ENCODE measurements at places on chromosomes 12 and 14. TPM values are rescaled to one million over a fixed set of nuclear protein-coding genes. Genes with fewer than 3 reads are reported as not detected.

NFATC4 gene
- 79.5 TPM for polyA plus RNA-seq

SLC10A1 gene
- polyA plus RNA-seq = not detected

ARPC3 gene
- polyA plus RNA-seq = 36.8 TPM

PCED1B gene
- 1.7 TPM for polyA plus RNA-seq

WDR89 gene
- polyA plus RNA-seq = 2.4 TPM

HOXC12 gene
- not detected for polyA plus RNA-seq

LRRC43 gene
- 3.1 TPM for polyA plus RNA-seq

TAS2R42 gene
- not detected for polyA plus RNA-seq

OR6C2 gene
- polyA plus RNA-seq = not detected

GPR84 gene
- not detected for polyA plus RNA-seq

NINJ2 gene
- polyA plus RNA-seq = 4.4 TPM

TDP1 gene
- 14.2 TPM for polyA plus RNA-seq

RTL1 gene
- not detected for polyA plus RNA-seq

GRCh38 chr12:30166006-30166795 is 382.5 kb upstream of the TMTC1 start:
- no peak for DNase-seq
- H3K4me3 ChIP-seq = no peak overlapping the region
- no peak overlapping the region for H3K27ac ChIP-seq
- peaks cover 8% of the 10 kb centered on the region for H3K27me3 ChIP-seq
- H3K4me1 ChIP-seq = no peaks in the 10 kb centered on the region

- H3K36me3 ChIP-seq = no peaks in the 10 kb centered on the region
- H3K27me3 ChIP-seq = no peaks in the 10 kb centered on the region
- H3K4me3 ChIP-seq = no peak overlapping the region
- no peak for DNase-seq
- no peaks in the 10 kb centered on the region for H3K4me1 ChIP-seq
Measured at GRCh38 chr14:104657563-104658324, 31.7 kb upstream of the INF2 start.

- no peaks in the 10 kb centered on the region for H3K36me3 ChIP-seq
- no peaks in the 10 kb centered on the region for H3K4me1 ChIP-seq
- H3K4me3 ChIP-seq = no peak within 1 kb of the TSS
- peaks cover 28% of the 10 kb centered on the region for H3K27me3 ChIP-seq
Measured at GRCh38 chr12:21774358-21775132, at the start of gene KCNJ8. Gene KCNJ8, minus strand, starts transcription at chr12:21774706. Its CDS starts 1,090 bp downstream, at chr12:21773616.

GRCh38 chr12:120230974-120231315 is 30.0 kb upstream of the RPLP0 start:
- H3K4me1 ChIP-seq = peaks cover 87% of the 10 kb centered on the region
- no peaks in the 10 kb centered on the region for H3K36me3 ChIP-seq
- peak overlapping the region; percentile 30 for H3K4me3 ChIP-seq
- no peak for DNase-seq

DNA sequence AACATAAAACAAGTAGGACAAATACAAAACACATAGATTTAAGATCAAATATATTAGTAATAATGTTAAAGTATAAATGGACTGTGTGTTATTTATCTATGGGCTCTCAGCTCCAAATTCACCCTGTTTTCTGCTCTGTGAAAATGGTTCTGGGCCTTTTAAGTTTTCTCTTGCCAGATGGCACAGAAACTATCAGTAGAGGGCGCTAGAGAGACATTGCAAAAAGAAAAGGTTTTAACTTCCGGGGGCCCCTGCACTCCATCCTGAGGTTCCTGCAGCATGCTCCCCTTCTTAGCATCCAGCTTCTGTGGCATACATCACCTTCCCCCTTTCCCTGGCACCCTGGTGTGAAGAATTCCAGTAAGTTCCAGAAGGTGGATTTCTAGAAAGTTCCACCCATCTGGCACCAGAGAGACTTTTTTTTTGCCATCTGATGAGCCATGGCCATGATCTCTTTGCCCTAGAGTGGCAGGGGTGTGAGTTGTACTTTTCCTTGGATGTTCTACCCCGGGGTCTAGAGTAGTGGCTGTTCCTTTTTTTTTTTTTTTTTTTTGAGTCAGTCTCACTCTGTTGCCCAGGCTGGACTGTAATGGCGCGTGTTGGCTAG is 29.3 kb downstream of the ZCRB1 start:
- DNase-seq = no peak
- no peak overlapping the region for H3K27ac ChIP-seq
- no peaks in the 10 kb centered on the region for H3K27me3 ChIP-seq
- no peaks in the 10 kb centered on the region for H3K36me3 ChIP-seq

- H3K27ac ChIP-seq = peak overlapping the region; percentile 57
- DNase-seq = peak; percentile 82
- no peaks in the 10 kb centered on the region for H3K27me3 ChIP-seq
- H3K4me3 ChIP-seq = no peak overlapping the region
- peaks cover 26% of the 10 kb centered on the region for H3K4me1 ChIP-seq
Measured at GRCh38 chr12:26704684-26705460, 128.1 kb downstream of the ITPR2 start.

GRCh38 chr14:50371546-50371945 is 25.1 kb downstream of the CDKL1 start:
- no peak for DNase-seq
- H3K36me3 ChIP-seq = no peaks in the 10 kb centered on the region
- no peak overlapping the region for H3K27ac ChIP-seq
- no peaks in the 10 kb centered on the region for H3K27me3 ChIP-seq
- H3K4me1 ChIP-seq = no peaks in the 10 kb centered on the region
- no peak overlapping the region for H3K4me3 ChIP-seq

- no peak for DNase-seq
- no peaks in the 10 kb centered on the region for H3K36me3 ChIP-seq
- H3K4me1 ChIP-seq = peaks cover 20% of the 10 kb centered on the region
- H3K27me3 ChIP-seq = no peaks in the 10 kb centered on the region
Measured at GRCh38 chr12:30696103-30696408, 387 bp upstream of the IPO8 start.

- no peaks in the 10 kb centered on the region for H3K27me3 ChIP-seq
- no peak for DNase-seq
- H3K27ac ChIP-seq = no peak overlapping the region
- H3K36me3 ChIP-seq = no peaks in the 10 kb centered on the region
Measured at GRCh38 chr14:65334765-65335410, 77.6 kb upstream of the FUT8 start.

DNA sequence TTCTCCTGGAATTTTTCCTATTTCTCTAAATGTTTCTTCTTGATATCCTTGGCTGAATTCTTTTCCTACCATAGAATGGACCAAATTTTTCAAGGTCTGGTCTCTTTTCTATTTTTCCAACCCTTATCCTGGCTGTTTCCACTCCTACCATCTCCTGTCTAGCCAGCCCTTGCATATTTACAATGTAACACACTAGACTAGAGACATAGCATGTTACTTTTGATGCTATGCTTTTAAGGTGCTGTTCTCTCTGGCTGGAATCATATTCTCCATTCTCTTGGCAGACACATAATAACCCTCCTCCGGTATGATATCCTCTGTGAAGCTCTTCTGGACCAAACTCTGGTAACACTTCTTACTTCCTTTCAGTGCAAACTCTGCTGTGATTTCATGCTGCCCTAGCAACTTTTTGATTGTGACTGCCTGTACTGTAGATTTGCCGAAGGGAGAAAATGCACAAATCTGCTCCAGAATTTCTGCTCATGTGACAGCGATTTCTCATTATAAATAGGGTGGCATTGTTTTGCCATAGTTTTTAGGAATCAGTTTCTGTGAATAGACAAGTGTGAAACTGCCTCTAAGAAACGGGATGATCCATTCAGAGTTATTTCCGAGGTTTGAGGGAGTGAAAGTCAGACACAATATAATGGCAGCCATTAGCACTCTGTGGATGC is 284.4 kb downstream of the MDGA2 start:
- H3K27me3 ChIP-seq = no peaks in the 10 kb centered on the region
- no peaks in the 10 kb centered on the region for H3K36me3 ChIP-seq
- H3K4me1 ChIP-seq = no peaks in the 10 kb centered on the region
- no peak overlapping the region for H3K27ac ChIP-seq

GRCh38 chr14:56339855-56340701 is 221.9 kb downstream of the PELI2 start:
- H3K36me3 ChIP-seq = no peaks in the 10 kb centered on the region
- no peak overlapping the region for H3K4me3 ChIP-seq
- H3K4me1 ChIP-seq = peaks cover 43% of the 10 kb centered on the region
- DNase-seq = peak; percentile 89
- peak overlapping the region; percentile 55 for H3K27ac ChIP-seq

- no peaks in the 10 kb centered on the region for H3K27me3 ChIP-seq
- no peaks in the 10 kb centered on the region for H3K4me1 ChIP-seq
- no peak overlapping the region for H3K4me3 ChIP-seq
- DNase-seq = no peak
- H3K27ac ChIP-seq = no peak overlapping the region
Measured at GRCh38 chr12:38124247-38125012, 192.1 kb upstream of the ALG10B start.

- no peak overlapping the region for H3K27ac ChIP-seq
- peaks cover 6% of the 10 kb centered on the region for H3K27me3 ChIP-seq
- no peaks in the 10 kb centered on the region for H3K4me1 ChIP-seq
- no peaks in the 10 kb centered on the region for H3K36me3 ChIP-seq
- DNase-seq = no peak
Measured at GRCh38 chr14:52189325-52189724, 78.2 kb upstream of the PTGDR start.

DNA sequence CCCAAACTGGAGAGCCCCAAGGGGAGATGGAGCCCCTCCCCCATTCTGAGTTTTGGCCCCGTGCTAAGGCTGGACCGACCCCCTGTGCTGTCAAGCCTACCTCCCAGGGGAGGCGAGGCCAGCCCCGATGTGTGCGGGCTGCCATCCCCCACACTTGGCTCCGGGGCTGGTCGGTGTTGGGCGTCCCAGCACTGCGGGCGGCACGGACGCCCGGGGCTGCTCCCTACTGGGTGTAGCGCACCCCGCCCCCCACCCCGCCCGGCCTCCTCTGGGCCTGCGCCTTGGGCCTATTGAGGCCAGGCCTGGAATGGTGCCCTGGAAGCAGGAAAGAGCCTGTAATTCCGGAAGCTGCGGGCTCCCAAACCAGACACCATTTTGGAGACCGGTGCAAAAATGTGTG is 2.6 kb downstream of the DCAF4 start:
- DNase-seq = no peak
- H3K27ac ChIP-seq = no peak overlapping the region
- H3K4me1 ChIP-seq = peaks cover 10% of the 10 kb centered on the region
- H3K4me3 ChIP-seq = no peak overlapping the region

DNA sequence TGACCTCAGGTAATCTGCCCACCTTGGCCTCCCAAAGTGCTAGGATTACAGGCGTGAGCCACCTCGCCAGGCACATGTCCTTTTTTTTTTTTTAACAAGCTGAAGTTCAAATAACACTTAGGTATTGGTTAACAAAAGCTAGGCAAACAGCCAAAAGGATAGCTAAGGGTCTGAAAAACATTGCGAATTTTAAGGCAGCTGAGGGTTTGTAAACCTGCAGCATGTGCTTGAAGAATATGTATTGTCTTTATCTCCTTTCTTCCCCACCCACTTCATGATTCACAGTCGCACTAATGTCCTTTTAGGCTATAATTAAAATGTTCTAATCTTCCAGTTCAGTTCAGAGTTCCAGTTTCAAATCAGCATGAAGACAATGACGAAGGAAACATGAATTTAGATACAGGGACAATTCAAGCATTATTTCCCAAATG is 30.1 kb upstream of the CERS5 start:
- H3K4me3 ChIP-seq = no peak overlapping the region
- DNase-seq = peak; percentile 48
- peaks cover 39% of the 10 kb centered on the region for H3K4me1 ChIP-seq
- H3K27ac ChIP-seq = peak overlapping the region; percentile 60

DNA sequence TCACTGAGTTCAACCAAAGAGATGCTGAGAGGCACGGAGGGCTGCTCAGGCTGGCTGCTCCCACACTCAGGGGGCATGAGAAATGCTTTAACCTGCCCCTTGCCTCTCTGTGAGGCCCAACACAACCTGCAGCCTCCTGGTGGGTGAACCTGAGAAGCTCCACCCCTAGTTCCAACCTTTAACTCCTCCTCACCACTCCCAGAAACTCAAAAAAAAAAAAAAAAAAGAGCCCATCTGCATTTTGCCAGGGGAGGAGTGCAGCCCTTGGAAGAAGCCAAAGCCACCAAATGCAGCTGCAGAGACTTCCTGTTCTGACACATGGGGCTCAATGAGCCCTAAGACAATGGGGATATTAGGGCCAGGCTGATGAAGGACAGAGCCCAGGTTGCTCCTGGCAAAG is 8.9 kb downstream of the KRT4 start:
- no peak overlapping the region for H3K4me3 ChIP-seq
- no peak overlapping the region for H3K27ac ChIP-seq
- H3K4me1 ChIP-seq = no peaks in the 10 kb centered on the region
- DNase-seq = no peak
- peaks cover 5% of the 10 kb centered on the region for H3K27me3 ChIP-seq

- no peak overlapping the region for H3K4me3 ChIP-seq
- no peaks in the 10 kb centered on the region for H3K27me3 ChIP-seq
- no peaks in the 10 kb centered on the region for H3K36me3 ChIP-seq
Measured at GRCh38 chr12:43062201-43062895, 472.8 kb upstream of the PRICKLE1 start.

GRCh38 chr12:1935242-1935641 is 16.8 kb upstream of the CACNA2D4 start:
- DNase-seq = no peak
- H3K4me1 ChIP-seq = no peaks in the 10 kb centered on the region
- H3K27me3 ChIP-seq = no peaks in the 10 kb centered on the region
- H3K36me3 ChIP-seq = no peaks in the 10 kb centered on the region

DNA sequence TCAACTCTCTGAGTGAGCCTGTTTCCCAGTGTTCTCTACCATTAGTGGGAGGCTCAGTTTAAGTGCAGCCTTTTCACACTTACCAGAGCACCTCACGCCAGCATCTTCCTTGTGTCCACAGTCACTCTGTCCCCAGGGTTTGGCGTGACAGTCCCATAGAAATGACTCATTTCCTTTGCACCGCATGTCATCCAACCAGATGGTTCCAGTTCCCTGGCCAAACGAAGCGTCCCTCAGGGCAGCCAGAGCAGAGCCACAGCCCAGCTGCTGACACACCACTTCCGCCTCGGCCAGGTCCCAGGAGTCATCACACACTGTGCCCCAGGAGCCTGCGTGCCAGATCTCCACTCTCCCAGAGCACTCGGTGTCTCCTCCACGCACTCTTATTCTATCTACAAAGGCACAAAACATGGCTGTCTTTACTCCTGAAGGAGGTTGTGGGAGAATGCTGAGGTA is 65.4 kb downstream of the ACSM4 start:
- H3K27ac ChIP-seq = no peak overlapping the region
- H3K27me3 ChIP-seq = no peaks in the 10 kb centered on the region
- peaks cover 3% of the 10 kb centered on the region for H3K4me1 ChIP-seq

GRCh38 chr12:124762791-124763593 is 100.7 kb downstream of the SCARB1 start:
- H3K36me3 ChIP-seq = no peaks in the 10 kb centered on the region
- no peaks in the 10 kb centered on the region for H3K4me1 ChIP-seq
- no peaks in the 10 kb centered on the region for H3K27me3 ChIP-seq
- no peak overlapping the region for H3K4me3 ChIP-seq
- H3K27ac ChIP-seq = no peak overlapping the region

GRCh38 chr12:14239935-14240872 is 125.3 kb upstream of the ATF7IP start:
- no peaks in the 10 kb centered on the region for H3K36me3 ChIP-seq
- H3K27ac ChIP-seq = no peak overlapping the region
- H3K4me3 ChIP-seq = no peak overlapping the region
- H3K4me1 ChIP-seq = peaks cover 4% of the 10 kb centered on the region

All from endothelial cell of umbilical vein (primary cell).